ENCODE measurements at places on chromosomes 3 and 15.
A peak's percentile ranks its signal among the peaks of the same experiment; 100 is the strongest.

DNA sequence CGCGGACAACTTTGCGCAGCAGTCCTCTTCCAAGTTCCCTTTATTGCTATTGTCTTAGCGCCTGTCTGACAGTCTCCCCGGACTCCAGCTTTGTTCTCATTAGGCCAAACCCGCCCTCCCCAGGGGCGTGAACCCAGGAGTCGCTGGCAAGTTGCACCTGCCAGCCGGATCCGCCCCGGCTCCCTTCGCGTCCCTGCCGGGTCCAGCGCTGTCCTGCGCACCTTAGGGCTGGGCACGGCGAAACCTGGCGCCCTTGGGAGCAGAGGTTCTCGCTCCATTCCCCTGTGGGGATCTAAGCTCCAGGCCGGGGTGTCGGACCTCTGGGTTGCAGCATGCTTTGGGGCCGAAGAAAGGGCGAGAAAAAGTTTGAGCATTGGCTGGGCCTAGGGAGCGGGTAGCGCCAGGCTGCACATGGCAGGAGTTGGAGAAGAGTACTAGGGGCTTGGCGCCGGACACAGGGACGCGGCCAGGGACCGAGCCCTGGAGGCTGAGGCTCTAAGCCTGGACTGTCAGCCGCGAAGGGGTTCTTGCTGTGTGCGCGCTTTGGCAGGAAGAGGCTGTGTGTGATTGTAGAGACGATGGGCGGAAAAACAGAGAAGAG is 335.1 kb upstream of the THRB start:
- DNase-seq: no peak

GRCh38 chr3:81947359-81947758 is 185.9 kb upstream of the GBE1 start:
- DNase-seq: no peak

GRCh38 chr3:46932455-46933225 is 43.9 kb downstream of the CCDC12 start:
- DNase-seq: no peak

GRCh38 chr3:172989373-172989772 is 151.7 kb downstream of the SPATA16 start:
- DNase-seq: no peak

GRCh38 chr3:50192689-50193141 is 1.3 kb downstream of the GNAT1 start:
- peak; percentile 81 for DNase-seq

DNA sequence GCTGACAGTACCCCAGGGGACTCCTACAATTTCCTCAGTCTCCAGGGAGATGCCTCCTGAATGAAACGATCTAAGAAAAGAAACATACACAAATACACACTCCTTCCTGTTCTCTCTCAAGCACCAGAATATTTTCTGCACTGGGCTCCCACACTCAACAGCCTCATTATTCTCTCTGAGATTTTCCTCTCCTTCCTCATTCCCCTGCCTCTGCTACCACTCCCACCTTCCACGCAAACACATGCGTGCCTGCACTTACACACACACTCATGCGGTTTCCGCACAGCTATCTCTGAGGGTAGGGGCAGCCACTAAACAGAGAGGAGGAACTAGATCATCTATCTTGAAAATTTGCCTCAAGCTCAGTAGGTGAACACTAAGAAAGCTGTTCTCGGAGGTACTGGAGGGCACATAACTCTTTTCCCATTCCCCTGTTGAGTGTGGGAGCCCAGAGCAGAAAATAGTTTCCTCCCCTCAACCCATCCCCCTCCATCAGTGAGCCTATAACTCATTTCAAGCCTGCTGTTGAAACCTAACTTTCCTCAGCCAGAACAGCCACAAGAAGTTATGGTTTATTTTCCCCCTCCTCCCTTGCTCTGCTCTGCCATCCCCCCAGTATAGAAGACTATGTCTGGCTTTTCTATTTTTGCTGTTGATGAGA is 30.5 kb upstream of the TIPARP start:
- no peak for DNase-seq

- DNase-seq: no peak
These were observed 402.4 kb downstream of the SHQ1 start for GRCh38 chr3:72445827-72446217.

DNA sequence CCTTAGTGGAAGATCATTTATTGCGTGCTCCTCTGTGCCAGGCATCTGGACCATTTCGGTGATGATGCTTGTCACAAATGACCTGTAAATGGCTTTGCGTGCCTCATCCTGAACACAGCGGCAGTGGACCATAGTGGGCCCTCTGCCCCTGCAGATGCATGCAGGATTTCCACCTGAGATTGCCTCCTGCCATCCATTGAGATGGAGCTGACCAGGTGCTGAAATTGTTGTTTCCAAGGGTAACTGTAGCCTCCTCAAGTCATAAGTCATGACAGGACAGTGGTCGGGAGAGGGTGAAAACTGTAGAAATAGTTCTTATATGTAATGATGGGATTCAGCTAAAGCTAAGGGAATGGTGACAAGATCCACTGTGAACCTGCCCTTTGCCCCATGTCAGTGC is 35.5 kb downstream of the CLSTN2 start:
- DNase-seq: no peak

GRCh38 chr15:44492040-44492439 is 44.9 kb upstream of the EIF3J start:
- no peak for DNase-seq

DNA sequence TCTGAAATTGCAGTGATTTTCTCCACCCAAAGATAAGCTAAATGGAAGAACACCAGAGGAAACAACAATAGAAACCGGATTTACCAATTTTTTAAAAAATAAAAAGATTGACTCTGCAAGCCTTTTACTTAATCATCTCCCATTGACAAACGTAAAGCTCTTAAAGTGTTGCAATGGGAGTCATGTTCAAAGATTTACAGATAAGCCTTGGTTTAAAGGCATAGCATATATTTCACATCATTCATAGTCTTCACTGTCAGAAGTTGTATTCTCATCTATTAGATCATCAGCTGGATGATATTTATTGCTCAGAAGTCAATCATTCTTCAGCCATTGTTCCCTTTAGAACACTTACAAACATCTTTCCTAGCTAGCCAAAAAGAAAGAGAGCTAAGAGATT is 397.6 kb downstream of the GBE1 start:
- DNase-seq: no peak

DNA sequence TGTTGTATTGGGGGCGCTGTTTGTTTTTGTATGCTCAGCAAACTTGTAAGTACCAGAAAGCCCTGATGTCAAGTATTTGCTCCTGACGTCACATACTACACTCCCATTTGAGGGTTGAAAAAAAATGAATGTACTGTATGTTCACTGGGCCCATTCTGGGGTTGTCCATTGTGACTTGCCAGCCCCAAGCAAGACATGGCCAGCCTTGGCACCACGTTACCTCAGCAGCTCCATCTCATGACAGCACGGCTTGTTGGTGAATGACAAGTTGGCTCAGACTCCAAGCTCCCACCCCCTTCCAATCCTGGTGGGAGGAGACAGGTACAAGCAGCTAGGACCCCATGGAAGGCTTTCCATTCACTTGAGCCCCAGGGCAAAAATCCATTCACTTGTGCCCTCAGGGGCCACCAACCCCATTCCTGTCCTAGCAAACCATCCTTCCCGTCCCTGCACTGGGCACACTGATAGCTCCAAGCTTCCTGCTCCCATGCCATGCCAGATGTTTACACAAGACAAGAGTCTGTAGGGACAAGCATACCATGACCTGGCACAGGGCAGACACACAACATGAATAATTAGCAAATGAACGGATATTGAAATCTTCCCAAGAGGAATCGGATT is 1.6 kb downstream of the PHGR1 start:
- no peak for DNase-seq

- no peak for DNase-seq
These were observed 78.9 kb downstream of the TGFBR2 start for GRCh38 chr3:30685267-30685667.

- DNase-seq: no peak
These were observed 48.2 kb upstream of the FNDC3B start for GRCh38 chr3:171991166-171991565.

- no peak for DNase-seq
These were observed 168.5 kb upstream of the STT3B start for GRCh38 chr3:31364188-31364587.
